CD4-positive, CD25-positive, alpha-beta regulatory T cell (primary cell): ENCODE measurements at places on chromosomes 1 and 21. TPM values are rescaled to one million over a fixed set of nuclear protein-coding genes. Genes with fewer than 3 reads are reported as not detected.

- no peak overlapping the region for H3K4me3 ChIP-seq
- DNase-seq: no peak
- no peaks in the 10 kb centered on the region for H3K4me1 ChIP-seq
- no peaks in the 10 kb centered on the region for H3K36me3 ChIP-seq
Observed at GRCh38 chr1:113459279-113459678, 69.0 kb downstream of the MAGI3 start.

DNA sequence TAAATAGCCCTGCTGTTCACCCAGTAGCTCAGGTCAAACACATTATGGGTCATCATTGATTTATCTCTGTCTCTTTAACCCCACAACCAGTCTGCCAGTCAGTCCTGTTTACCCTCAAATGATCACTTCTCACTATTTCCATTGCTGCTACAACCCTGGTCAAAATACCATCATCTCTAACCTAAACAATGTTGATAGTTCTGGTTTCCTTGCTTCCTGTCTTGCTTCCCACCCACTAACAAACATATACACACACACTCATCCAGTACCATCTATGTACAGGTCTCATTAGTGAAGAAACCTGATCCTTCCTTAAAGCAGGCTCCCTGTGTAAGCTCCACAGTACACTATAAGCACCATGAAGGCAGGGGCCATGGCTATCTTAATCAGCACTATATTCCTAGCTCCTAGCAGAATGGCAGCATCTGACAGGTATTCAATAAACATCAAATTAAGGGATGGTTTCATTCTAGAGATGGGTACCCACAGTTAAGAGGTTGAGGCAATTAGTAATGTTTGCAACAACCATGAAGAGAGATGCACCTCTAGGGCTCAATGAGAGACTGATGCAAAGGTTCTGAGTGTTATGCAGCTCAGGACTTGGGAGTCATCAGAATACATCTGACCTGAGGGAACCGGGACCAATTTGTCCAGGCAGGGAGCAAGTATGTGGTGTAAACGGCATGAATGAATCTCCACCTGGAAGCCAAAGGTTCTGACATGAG is 10.0 kb upstream of the TGFBR3 start:
- DNase-seq: no peak
- H3K4me1 ChIP-seq: no peaks in the 10 kb centered on the region
- no peaks in the 10 kb centered on the region for H3K36me3 ChIP-seq
- H3K27me3 ChIP-seq: no peaks in the 10 kb centered on the region
- H3K4me3 ChIP-seq: no peak overlapping the region

DNA sequence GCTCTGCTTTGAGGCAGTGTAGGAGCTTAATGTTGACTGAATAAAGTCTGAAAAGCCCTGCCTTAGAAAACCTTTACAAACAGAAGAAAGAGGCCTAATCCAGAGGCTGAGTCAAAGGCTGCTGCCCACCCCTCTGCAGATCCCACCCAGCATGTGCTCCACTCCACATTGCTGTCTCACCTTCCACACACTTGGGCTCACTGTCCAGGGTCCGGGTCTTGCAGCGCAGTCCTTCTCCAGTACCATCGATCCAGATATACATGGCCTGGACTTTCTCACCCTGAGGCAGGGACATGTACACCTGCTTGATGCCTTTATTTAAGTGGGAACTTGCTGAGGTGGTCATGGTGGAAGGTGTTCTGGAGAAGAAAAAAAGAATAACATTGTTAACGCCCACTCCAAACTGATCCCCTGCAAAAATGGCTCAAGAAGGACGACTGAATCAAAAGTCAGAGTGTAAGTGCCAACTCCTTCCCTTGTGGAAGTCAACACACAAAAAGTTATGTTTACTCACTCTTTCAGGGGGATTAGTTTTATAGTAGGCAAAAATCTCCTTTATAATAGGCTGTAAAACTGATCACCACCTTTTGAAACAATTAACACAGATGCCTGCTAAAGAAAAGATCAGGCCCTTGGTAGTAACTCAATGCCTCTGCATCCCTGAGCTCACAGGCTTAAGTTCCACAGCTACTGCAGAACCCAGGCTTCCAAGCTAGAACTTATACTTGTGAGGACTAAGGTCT is 3.0 kb downstream of the GLUL start:
- H3K36me3 ChIP-seq: no peaks in the 10 kb centered on the region
- peaks cover 13% of the 10 kb centered on the region for H3K4me1 ChIP-seq
- no peak overlapping the region for H3K4me3 ChIP-seq
- no peak for DNase-seq
- peaks cover 11% of the 10 kb centered on the region for H3K27me3 ChIP-seq

DNA sequence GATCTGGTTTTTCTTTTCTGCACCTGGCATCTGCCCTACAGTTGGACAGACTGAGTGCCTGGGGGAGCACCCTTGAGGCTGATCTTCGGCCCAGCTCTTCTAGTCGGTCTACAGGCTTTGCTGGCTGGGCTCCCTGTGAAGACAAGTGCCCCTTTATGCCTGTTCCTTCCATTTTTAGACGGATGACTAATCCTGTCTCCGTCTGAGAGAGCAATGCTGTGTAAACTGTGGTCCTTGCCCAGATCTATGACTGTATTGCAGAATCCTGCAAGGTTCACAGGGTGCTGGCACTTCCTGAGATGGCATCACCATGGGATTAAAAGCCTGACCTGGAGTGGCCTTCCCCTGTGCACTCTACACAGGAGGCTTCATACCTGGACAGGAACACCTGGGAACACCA is 47.6 kb upstream of the SAMD13 start:
- no peak for DNase-seq
- no peaks in the 10 kb centered on the region for H3K4me1 ChIP-seq
- H3K4me3 ChIP-seq: no peak overlapping the region
- no peak overlapping the region for H3K27ac ChIP-seq
- peaks cover 5% of the 10 kb centered on the region for H3K27me3 ChIP-seq

GRCh38 chr1:21522525-21523038 is 13.4 kb downstream of the ALPL start:
- DNase-seq: no peak
- no peaks in the 10 kb centered on the region for H3K36me3 ChIP-seq
- no peaks in the 10 kb centered on the region for H3K27me3 ChIP-seq
- H3K4me1 ChIP-seq: no peaks in the 10 kb centered on the region

GRCh38 chr1:33848205-33848937 is 15.5 kb upstream of the HMGB4 start:
- no peak for DNase-seq
- no peak overlapping the region for H3K27ac ChIP-seq
- no peaks in the 10 kb centered on the region for H3K36me3 ChIP-seq
- H3K4me3 ChIP-seq: no peak overlapping the region
- H3K4me1 ChIP-seq: no peaks in the 10 kb centered on the region

- H3K4me3 ChIP-seq: no peak overlapping the region
- DNase-seq: no peak
- H3K27ac ChIP-seq: no peak overlapping the region
- H3K4me1 ChIP-seq: peaks cover 6% of the 10 kb centered on the region
- no peaks in the 10 kb centered on the region for H3K27me3 ChIP-seq
- no peaks in the 10 kb centered on the region for H3K36me3 ChIP-seq
Observed at GRCh38 chr1:31668303-31668883, 23.7 kb upstream of the PEF1 start.

DNA sequence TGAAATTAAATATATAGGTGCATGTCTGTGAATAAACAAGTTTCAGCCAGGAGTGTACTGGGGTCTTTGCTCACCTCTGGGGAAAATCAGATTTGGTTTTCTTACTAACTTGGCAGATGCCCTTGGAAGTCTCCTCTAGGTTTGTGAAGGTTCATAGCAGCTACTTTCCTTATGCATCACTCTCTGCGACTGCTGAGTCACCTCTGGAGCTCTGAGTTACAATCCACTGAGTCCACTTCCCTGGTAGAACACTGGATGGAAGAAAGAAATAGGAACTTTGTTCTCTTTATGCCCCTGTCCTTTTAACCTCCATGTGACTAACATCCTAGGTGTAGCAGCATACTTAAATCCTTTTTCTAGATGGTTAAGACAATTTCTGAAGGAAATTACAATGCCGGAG is 4.4 kb upstream of the FASLG start:
- no peaks in the 10 kb centered on the region for H3K36me3 ChIP-seq
- H3K27me3 ChIP-seq: no peaks in the 10 kb centered on the region
- no peak overlapping the region for H3K27ac ChIP-seq
- H3K4me3 ChIP-seq: no peak overlapping the region

CYYR1 gene
- total RNA-seq: not detected

NPR1 gene
- total RNA-seq: not detected

AQP10 gene
- total RNA-seq: 0.81 TPM

THEM5 gene
- total RNA-seq: not detected

TMPRSS3 gene
- 4.0 TPM for total RNA-seq
